ENCODE measurements at places on chromosomes 3 and 15.
A peak's percentile ranks its signal among the peaks of the same experiment; 100 is the strongest.

DNA sequence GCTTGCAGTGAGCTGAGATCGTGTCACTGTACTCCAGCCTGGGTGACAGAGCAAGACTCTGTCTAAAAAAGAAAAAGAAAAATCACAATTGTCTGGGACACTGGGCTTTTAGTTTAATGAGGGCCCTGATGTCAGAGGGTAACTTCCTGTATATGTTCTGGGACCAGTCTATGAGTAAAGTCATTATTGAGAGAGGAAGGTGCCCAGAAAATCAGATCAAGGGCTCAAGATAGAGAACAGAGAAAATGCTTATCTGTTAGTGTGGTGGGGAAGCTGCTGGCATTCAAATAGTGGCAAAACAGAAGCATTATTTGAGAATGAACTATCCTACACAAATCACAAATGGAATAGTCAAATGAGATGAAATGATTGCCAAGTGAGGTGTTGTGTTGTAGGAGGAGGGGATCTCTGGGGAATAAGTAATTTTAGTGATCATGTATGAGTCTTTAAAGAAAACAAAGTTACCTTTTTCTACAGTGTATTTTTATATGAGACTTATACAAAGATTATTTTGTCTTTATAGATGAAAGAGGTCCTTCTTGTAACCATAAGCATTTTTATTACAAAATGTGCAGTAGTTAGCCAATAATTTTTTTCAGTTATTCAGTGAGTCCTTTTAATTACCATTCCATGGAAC lies 13.4 kb downstream of the ARIH2 start:
- DNase-seq = no peak

DNA sequence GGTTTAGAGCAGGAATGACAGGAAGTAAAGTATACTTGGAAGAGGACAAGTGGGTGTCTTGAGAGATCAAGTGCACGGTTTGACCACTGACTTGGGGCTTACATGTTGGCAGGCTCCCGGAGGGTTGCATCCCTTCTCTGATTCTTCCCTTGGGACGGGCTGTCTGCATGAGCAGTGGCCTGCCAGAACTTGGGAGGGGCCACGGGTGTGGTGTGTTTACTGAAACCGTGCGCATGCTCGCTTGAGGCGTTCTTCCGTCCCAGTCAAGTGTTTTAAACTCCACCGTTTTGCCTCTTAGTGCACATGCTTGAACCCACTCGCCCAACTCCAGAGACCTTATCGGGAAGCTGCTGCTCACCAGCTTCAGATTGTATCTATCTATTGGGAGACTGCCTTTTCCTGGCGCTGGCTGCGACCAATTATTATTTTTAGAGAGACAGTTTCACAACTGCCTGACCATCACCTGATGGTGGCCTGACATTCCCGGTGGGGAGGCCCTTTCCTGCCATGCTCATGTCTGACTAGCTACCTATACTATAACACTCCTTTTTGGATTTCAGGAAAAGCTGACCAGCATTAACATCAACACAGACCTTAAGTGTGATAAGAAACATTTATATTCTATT lies 14.9 kb upstream of the C3orf22 start:
- DNase-seq = no peak

GRCh38 chr3:32794487-32795308 lies 23.1 kb upstream of the TRIM71 start:
- no peak for DNase-seq

- DNase-seq = no peak
Observed at GRCh38 chr15:76983590-76984375, 11.1 kb upstream of the PSTPIP1 start.

DNA sequence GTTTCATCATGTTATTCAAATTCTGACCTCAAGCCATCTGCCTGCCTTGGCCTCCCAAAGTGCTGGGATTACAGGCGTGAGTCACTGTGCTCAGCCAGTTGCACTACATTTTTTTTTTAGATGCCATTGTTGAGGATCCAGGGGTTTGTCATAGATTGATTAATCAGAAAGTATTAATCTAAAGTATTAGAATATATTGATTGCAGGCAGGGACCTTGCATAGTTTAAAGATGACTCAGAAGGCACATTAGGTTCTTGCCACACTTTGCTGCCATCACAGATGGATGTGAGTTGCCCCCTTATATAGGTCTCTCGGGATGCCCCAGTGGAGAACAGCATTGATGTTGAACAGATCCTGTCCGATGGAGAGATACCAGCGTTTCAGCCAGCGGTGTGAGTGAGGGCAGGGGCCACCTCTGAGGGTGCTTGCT lies 41.1 kb downstream of the IGF1R start:
- DNase-seq = no peak

DNA sequence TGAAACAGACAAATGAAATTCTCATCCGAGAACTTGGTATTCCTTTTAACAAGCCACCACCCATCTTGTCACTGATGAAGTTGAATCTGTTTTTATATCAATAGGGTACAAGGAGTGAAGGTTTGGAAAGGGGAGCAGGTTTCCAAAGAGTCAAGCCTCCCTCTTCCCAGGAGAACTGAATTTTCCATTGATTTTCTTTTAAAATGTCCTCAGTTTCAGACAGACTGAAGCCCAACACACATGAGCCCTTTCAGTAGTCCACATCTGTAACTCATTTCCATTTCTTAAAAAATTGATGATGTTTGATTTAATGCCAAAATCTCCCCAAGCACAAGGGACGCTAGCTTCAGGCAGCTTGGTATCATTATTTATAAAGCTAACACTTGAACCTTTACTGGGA lies 187.7 kb downstream of the FOXB1 start:
- no peak for DNase-seq

GRCh38 chr15:74304431-74304830 lies 63.0 kb downstream of the CYP11A1 start:
- no peak for DNase-seq

DNA sequence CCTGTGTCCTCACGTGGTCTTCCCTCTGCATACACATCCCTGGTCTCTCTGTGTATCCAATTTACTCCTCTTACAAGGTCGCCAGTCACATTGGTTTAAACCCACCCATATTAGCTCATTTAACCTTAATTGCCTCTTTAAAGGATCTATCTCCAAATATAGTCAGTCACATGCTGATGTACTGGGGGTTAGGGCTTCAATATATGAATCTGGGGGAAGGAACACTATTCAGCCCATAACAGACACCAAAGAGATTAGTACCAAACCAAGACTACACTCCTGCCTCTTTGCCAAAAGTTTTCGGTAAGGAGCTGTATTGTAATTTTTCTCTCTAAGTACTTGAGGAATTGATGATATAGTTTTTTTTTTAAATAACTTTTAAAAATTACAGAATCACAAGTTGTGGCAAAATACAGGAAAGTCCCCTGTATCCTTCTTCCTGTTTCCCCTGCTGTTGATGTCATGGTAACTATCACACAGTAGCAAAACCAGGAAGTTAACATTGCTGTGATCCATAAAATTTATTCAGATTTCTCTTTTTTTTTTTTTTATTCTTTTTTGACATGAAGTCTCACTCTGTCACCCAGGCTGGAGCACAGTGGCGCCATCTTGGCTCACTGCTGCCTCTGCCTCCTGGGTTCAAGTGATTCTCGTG lies 67.8 kb downstream of the SLCO3A1 start:
- no peak for DNase-seq

GRCh38 chr3:186845756-186846155 lies 3.2 kb downstream of the ADIPOQ start:
- no peak for DNase-seq

GRCh38 chr3:38588995-38589937 lies 60.2 kb downstream of the SCN5A start:
- DNase-seq = peak; percentile 68

GRCh38 chr3:112467539-112467938 lies 31.7 kb downstream of the BTLA start:
- no peak for DNase-seq

DNA sequence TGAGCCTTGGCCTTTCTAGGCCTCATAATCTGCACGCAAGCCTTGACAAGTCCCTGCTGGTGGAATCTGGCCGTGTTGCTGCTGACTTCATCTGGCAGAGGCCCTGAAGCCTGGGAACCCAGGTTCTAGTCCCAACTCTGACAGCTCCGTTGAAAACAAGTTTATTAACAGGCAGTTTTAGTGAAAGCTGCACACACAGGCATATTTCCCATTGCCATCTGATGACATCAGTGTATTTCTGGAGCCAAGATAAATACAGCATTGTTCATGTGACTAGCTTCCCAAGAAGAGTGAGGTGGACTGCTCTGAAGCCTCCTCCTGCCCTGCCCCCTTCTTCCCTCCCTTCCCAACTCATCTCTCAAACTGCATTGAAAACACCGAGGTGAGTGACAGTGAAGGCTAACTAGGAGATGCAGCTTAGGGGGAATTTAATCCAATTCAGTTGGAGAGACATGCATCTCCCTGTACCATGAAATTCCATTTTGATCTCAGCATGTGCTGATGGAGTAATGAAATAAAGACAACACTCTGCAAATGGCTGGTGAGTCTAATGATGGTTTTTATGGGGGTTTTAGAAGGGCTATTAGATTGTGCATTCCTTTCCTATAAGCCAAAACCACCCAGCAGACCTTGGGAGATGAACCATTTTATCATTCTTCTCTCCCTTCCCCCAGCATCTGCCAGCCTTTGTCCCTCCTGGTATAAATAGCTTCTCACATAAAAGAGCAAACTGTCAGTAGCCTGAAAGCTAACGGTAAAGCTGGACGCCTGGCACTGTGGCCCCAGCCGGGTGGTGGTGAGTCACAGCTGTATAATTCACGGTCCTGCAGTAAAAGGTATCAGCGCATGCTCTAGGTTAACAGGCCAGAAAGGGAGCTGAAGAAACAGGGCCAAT lies 38.0 kb downstream of the PRICKLE2 start:
- DNase-seq = peak; percentile 81

GRCh38 chr3:88572450-88572849 lies 422.7 kb downstream of the C3orf38 start:
- no peak for DNase-seq

- DNase-seq = no peak
Observed at GRCh38 chr3:65593780-65594752, 444.7 kb downstream of the MAGI1 start.

DNA sequence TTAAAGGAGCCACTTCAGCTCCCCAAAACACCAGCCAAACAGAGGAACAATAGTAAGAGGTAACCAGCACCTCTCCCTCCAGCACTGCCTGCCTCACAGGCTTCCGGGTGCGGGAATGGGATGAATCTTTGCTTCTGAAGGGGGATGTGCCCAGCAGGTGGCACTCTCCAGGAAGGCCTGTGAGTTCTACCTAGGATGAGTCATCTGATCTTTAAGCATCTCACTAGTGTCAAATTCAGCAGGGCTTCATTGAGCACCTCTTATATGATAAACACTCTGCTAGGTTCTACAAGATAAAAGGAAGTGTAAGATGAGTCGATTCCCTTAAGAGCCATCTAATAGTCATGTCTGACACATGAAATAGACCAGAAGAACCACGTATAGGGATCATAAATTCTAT lies 237.4 kb upstream of the UMPS start:
- no peak for DNase-seq

- DNase-seq = no peak
Observed at GRCh38 chr15:58951388-58952007, 18.0 kb upstream of the SLTM start.

DNA sequence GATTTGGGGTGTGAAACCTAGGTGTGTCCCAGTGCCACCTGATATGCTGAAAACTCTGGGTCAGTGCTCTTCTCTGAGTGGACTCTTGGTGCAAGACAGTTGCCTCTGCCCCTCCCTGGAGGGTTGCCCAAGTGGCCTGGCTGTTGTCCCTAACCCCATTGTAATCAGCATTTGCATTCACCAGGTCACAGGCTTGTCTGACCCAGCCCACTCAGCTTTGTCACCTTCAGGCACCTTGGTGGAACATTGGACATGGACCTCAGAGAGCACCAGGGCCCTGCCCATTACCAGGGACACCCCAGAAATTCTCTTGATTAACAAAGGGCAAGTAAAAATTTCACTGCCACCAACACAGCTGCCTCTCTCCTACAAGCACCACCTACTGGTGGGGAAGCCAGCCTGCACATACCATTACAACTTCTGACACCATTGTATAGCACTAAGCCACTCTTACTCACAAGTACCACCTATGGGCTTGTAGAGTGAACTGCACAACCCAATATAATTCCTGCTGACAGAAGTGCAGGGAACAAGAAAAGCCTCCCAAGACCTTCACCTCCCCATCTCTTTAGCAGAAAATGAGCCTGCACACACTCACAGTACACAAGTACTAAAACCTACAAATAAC lies 324.6 kb downstream of the EPHA6 start:
- DNase-seq = no peak

DNA sequence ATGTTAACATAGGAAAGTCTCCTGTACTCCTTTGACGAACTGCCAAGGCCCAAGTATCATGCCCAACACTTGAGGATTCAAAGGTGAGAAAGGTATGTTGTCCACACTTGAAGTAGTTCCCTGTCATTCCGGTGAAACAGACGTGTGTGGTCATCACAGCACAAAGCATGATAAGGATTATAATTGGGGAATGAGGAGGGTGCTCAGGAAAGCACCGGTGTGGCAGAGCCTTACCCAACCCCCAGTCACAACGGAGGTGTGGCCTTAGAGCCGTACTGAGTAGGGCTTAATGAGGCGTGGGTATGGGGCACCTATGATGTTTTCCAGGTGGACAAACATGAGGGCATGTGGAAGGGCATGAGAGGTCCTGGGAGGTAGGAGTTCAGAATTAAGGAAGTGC lies 203.0 kb upstream of the NR2E3 start:
- no peak for DNase-seq

- DNase-seq = no peak
Observed at GRCh38 chr15:72235298-72235697, 4.3 kb upstream of the PKM start.

- no peak for DNase-seq
Observed at GRCh38 chr3:47313341-47314055, 30.8 kb downstream of the KLHL18 start.

DNA sequence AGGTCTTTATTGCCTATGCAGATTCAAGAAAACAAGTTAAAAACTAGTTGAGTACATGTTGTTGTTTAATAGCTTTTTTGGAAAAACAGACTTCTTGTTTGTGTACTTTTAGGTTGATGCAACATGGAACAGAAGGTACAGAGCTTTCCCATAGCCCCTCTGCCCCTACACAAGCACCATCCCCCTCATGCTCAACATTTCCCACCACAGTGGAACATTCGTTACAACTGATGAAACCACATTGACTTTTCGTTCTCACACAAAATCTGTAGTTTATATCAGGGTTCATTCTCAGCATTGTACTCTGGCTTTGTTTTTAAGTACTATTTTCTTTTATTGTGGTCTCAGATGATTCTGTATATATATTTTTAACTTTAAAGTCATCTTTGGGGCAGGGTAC lies 1054.6 kb downstream of the NTRK3 start:
- no peak for DNase-seq

All from cardiac septum (tissue), 1 donor.